ENCODE measurements at places on chromosomes 3 and 15. TPM values are rescaled to one million over a fixed set of nuclear protein-coding genes. Genes with fewer than 3 reads are reported as not detected.

Gene GBE1
- 70.5 TPM for total RNA-seq

Gene TM4SF18
- total RNA-seq, result 363 TPM

Gene RTP3
- total RNA-seq, result not detected

Gene NMNAT3
- 1.1 TPM for total RNA-seq

Gene C3orf85
- total RNA-seq, result not detected

Gene CASR
- total RNA-seq, result not detected

Gene TLE3
- total RNA-seq, result 38.3 TPM

Gene NR1I2
- total RNA-seq, result under 0.01 TPM

Gene NR2F2
- 36.6 TPM for total RNA-seq

Gene PLA1A
- total RNA-seq, result 14.8 TPM

Gene SACM1L
- 48.5 TPM for total RNA-seq

Gene ZNF620
- total RNA-seq, result 9.7 TPM

Gene ZNF502
- total RNA-seq, result 3.6 TPM

Gene POTEB2
- total RNA-seq, result not detected

Gene GABRR3
- not detected for total RNA-seq

Gene A4GNT
- not detected for total RNA-seq

Gene SPATA12
- 0.17 TPM for total RNA-seq

Gene PPP1R14D
- not detected for total RNA-seq

Gene CD96
- not detected for total RNA-seq

Gene TAGLN3
- total RNA-seq, result 0.19 TPM

Gene CCDC39
- total RNA-seq, result 0.34 TPM

Gene DZIP3
- 6.8 TPM for total RNA-seq

Gene CCDC32
- total RNA-seq, result 25.7 TPM

Gene SPESP1
- 4.6 TPM for total RNA-seq

Gene EFHB
- not detected for total RNA-seq

Gene ALDH1L1
- total RNA-seq, result not detected

Gene AMIGO3
- total RNA-seq, result 1.0 TPM

Gene CCR9
- total RNA-seq, result not detected

Gene SGO1
- 10.5 TPM for total RNA-seq

Gene CTXN2
- not detected for total RNA-seq

Gene KCNH8
- under 0.01 TPM for total RNA-seq

Gene ABHD5
- 26.5 TPM for total RNA-seq

Gene CFAP20DC
- 1.2 TPM for total RNA-seq

Gene DPPA2
- total RNA-seq, result not detected

Gene HRG
- not detected for total RNA-seq

Gene OR5K1
- not detected for total RNA-seq

Gene IL17RE
- total RNA-seq, result 0.14 TPM

Gene EPB42
- total RNA-seq, result not detected

Gene NR2E3
- total RNA-seq, result 0.05 TPM

Gene ANKUB1
- total RNA-seq, result not detected

Gene CFAP92
- 1.9 TPM for total RNA-seq

Gene SLC9C1
- total RNA-seq, result 0.85 TPM

Gene ISLR2
- not detected for total RNA-seq

Gene GDPGP1
- 11.7 TPM for total RNA-seq

Gene CCDC33
- 0.05 TPM for total RNA-seq

Gene SI
- not detected for total RNA-seq

Gene CCDC54
- not detected for total RNA-seq

Gene TMCO5A
- total RNA-seq, result not detected

Gene ISL2
- total RNA-seq, result 1.2 TPM

Gene DAG1
- 76.9 TPM for total RNA-seq

Gene ULK3
- total RNA-seq, result 39.3 TPM

Gene GABRB3
- total RNA-seq, result 0.28 TPM
